ENCODE measurements at places on chromosomes 1 and 21.
A peak's percentile ranks its signal among the peaks of the same experiment; 100 is the strongest.

DNA sequence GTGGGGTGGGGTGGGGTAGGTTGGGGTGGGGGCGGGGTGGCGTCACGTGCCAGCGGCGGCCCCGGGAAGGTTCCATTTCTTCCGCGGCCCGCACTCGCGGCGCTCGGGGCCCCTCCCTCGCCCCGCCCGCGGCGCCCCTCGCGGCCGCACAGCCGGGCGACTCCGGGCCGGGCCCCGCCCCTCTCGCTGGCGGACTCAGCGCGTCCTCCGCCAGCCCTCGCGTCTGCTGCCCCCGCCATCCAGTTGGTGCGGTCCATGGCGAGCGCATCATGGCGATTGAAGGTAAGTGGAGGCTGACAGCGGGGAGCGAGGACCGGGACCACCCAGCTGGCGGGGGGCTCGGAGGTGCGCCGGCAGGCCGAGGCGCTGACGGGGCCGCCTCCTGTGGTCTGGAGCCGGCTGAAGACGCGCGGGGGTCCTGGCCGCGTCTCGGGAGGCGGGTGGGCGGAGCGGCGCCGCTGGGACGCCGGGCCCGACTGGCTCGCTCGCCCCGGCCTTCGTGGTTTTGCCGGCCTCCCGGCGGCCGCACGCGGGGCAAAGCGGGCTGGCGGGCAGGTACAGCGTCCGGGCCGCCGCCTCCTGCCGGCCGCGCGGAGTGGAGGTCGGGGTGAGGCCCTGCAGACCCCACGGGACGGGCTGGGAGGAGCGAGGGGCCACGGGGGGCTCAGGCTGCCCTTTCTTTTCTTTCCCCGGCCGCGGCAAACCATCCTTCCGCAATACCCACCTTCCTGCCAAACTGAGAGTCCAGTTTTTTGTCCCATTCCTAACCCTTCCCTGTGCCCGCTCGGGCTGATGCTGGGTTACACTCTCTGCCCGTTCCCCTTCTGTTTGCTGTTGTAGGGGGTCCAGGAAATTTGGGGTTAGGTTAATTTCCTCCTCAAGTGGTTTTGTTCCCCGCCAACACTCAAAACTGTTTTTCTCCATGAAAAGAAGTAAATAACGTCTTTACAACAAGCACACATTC lies at the start of gene SYT14:
Gene SYT14 (plus strand): TSS at position 222 of the 964 bp plus-strand sequence. CDS start 48 bp downstream, at position 270.
- DNase-seq, result peak; percentile 11

DNA sequence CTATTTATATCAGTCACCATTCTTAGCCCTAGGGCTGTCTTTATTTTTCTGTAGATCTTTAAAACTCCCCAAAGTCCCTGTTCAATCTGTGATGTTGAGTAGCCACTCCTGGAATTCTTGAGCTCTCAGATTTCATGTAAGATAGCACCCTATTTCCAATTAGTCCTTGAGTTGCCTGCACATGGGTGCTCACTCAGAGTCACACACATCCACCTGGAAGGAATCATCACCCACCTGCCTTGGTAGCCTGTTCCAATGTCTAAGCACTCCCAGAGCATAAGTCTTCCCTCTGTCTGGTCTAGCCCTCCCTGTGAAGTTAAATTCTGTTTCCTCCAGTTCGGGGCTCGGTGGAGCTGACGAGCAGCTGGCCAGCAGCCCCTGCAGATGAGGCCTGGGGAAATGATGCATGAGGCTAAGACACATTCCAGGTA lies 14.7 kb upstream of the ATF3 start:
- no peak for DNase-seq

DNA sequence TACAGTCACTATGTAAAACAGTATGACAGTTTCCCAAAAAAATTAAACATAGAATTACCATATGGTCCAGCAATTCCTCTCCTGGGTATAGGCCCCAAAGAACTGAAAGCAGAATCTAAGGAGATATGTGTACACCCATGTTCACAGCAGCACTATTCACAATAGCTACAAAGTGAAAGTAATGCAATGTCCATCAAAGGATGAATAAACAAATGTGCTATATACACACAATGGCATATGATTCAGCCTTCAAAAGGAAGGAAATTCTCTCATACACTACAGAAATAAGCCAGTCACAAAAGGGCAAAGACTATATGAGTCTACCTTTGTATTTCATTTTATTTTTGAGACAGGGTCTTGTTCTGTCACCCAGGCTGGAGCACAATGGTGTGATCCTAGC lies 120.4 kb downstream of the TOMM20 start:
- no peak for DNase-seq

DNA sequence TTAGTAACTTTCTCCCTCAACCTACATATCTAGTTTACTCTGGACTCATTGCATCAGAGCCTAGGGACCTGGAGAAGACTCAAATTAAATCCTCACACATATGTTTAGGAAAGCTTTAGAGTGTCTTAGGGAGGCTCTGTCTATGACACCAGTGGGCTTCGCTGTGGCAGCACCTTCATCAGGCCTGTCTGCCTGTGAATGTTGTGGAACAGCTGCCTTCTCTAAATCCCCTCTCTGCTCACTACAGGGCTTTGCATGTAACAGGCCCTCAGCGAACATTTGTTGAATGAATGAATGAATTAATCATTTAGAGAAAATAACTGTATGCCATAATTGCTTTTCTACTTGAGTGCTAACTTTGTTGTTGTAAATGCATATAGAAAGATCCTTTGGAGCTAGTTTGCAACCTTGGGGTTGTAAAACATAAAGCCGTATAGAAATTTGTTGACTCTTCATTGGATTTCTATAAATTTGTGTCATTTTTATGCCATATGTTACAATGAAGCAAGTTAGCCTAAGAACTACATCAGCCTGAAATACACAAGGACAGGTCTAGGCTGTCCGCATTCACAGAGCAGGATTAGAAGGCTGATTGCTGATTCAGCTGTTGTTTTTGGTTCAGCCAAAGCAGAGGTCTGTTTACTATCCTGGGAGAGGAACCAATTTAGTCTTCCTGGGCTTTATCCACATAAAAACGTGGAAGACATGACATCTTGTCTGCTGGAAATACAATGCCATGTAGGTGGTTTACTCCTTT lies 238.0 kb downstream of the ASTN1 start:
- no peak for DNase-seq

GRCh38 chr1:97364086-97364485 lies 556.7 kb downstream of the DPYD start:
- no peak for DNase-seq

DNA sequence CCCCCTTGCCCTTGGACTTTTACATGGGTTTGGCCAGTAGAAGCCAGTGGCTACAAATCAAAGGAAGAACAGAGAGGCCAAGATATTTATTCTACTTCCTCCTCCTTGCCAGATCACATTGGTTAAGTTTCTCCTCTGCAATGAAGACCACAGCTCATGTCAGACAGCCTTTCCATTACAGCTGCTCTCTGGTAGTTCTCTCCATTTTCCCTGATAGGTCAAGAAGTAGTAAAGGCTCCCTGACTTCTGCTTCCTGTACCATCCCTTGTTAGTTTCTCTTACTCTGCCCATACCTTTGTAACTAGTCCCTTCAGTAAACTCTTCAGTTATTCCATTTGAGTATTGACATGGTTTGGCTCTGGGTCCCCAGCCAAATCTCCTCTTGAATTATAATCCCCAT lies 27.8 kb downstream of the NME7 start:
- no peak for DNase-seq

DNA sequence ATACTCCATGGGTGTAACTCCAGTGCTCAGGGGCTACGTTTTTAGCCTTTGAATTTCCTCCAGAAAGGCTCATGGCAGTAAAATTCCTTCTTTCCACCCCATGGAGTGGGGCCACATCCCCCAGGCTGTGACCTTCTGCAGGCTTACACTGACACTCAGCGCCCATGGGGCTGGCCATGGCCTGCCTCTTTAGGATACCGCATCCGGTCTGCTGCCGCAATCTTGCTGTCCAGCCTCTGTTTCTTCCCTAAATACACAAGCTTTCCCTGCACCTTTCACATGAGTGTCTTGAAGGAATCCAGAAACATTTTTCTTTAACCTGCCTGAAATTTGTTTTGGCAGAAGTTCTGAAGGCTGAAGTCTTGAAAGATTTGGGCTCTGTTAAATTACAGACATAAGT lies 170.5 kb downstream of the NTMT2 start:
- DNase-seq, result no peak

GRCh38 chr1:24905979-24906720 lies 23.9 kb downstream of the RUNX3 start:
- no peak for DNase-seq

DNA sequence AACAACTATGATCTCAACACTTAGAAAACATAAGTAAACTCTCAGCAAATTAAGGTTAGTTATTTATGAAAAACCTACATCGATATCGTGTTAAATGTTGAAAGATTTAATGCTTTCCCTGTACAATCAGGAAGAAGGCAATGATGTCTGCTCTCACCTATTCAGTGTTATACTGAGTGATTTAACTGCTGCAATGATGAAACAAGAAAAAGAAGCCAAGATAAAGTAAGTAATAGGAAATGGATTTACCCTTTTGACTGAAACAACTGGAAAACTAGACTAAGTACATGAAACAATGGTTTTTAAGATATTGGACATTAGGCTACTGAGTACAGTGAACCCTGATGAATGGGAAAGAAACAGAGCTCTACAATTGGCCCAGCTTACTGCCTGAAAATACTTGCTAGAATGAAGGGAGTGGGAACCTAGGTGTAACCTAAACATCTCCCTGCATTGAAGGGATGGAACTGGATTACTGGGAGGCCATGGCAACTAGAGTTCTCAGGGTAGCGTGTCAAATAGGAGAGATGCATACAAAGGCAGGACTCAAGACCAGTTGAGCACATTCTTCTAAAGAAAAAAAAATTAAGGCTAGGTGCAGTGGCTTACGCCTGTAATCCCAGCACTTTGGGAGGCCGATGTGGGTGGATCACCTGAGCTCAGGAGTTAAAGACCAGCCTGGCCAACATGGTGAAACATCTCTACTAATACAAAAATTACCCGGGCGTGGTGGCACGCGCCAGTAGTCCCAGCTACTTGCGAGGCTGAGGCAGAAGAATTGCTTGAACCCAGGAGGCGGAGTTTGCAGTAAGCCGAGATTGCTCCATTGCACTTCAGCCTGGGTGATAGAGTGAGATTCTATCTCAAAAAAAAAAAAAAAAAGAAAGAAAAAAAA lies 37.3 kb downstream of the SNRPE start:
- DNase-seq, result no peak

- no peak for DNase-seq
Observed at GRCh38 chr1:204507317-204508105, 8.7 kb upstream of the MDM4 start.

DNA sequence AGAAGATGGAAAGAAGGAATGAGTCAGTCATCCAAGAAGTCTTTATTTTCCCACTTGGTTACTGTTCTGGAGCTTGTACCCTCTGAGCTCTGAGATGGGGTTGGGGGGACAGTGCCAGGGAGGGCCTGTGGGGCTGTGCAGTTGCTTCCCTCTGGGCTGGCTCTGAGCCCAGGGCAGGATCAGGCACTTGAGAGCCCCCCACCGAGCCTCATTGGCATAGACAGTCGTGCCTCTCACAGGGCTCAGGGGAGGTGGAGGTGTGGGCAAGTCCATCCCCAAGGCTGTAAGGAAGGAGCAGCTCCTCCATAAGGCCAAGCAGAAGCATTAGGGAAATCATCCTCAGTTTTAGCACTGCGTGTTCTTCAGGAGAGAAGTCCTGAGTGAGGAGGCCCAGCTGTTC lies 2.5 kb upstream of the ARL8A start:
- no peak for DNase-seq

DNA sequence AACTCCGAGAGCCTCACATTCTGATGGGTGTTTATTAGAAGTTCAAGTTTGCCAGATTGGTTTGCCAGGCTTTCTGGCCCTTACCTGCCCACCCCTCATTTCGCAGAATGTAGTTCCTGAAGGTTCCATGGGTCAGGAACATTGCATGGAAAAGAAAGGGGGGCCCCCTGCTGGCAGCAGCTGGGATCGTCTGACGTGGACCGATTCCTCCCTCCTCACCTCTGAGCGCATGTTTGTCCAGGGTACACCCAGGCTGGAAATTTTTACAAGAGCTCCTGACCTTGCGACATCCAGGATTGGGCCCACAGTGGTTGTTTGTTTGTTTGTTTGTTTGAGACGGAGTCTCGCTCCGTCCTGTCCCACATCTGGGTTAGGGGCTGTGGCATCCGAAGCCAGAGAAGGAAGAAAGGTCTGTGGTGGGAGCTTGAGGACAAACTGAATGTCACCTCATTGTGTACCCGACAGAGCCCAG lies 126.0 kb upstream of the TMEM51 start:
- DNase-seq, result peak; percentile 68

- no peak for DNase-seq
Observed at GRCh38 chr1:21378705-21379494, 61.0 kb upstream of the NBPF3 start.

- DNase-seq, result peak; percentile 69
Observed at GRCh38 chr1:225866061-225866837, 15.9 kb downstream of the TMEM63A start.

- DNase-seq, result no peak
Observed at GRCh38 chr1:12244078-12244477, 14.2 kb downstream of the VPS13D start.

- no peak for DNase-seq
Observed at GRCh38 chr1:1178794-1179331, 5.2 kb downstream of the TTLL10 start.

GRCh38 chr1:43312212-43312623 lies 11.4 kb downstream of the TIE1 start:
- no peak for DNase-seq

- DNase-seq, result no peak
Observed at GRCh38 chr1:6157528-6158174, 22.5 kb downstream of the CHD5 start.

GRCh38 chr1:115982400-115982799 lies 6.1 kb downstream of the SLC22A15 start:
- peak; percentile 38 for DNase-seq

DNA sequence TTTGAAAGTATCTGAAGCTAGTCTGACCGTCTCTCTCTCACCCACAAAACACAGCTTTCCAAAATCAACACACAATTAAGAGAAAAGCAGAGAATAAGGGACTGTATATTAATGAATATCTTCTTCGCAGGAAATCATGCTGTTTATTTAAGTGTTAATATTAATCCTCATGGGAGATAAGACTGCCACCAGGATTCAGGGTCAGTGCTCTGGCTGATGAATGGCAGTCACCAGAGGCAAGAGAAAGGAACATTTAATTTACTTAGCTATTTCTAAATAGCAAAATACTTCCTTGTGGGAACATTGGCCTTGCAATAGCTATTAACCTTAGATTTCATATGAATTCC lies 2.2 kb downstream of the SCYL3 start:
- no peak for DNase-seq

DNA sequence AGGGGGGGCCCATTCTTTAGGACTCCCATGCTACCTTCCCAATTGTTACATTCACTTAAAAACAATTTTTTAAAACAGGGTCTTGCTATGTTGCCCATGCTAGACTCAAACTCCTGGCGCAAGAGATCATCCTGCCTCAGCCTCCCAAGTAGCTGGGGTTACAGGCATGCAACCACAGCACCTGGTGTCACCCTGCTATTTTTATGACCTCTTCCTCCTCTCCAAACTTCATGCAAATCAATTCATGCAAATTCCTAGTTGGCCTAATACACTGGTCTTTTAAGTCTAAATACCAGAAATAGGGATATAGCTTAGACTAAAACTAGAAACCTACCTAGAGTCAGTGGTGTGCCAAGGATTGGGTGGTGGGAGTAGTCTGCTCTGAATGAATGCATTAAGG lies 30.1 kb downstream of the CDKN2C start:
- DNase-seq, result peak; percentile 20

GRCh38 chr1:196685506-196685905 lies 33.7 kb downstream of the CFH start:
- no peak for DNase-seq

- peak; percentile 13 for DNase-seq
Observed at GRCh38 chr1:232979558-232979957, 29.1 kb downstream of the NTPCR start.
